ENCODE measurements at places on chromosomes 13 and 19.
A peak's percentile ranks its signal among the peaks of the same experiment; 100 is the strongest.

- DNase-seq = no peak
Measured at GRCh38 chr13:58619396-58620113, 988.0 kb downstream of the PCDH17 start.

- DNase-seq = no peak
Measured at GRCh38 chr13:61410669-61411297, 4.9 kb downstream of the PCDH20 start.

DNA sequence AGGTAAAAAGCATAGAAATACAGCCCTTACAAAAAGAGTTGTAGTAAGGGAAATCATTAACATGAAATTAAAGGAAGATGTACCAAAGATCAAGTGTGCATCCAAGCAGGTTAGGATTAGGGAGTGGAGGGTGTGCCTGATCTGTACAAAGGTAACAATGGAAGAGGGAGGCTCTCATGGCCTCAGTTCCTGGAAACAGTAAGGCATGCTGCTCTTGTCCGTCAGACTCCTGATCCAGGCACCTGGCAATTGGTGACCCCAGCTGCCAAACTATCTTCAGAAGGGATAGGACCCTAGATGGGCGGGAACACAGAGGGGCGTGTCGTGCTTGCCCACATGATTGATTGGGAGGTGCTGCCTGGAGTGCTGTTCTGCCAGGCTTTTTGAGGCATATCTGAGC is 4.5 kb downstream of the TEX26 start:
- DNase-seq = no peak

GRCh38 chr13:20673715-20674114 is 29.8 kb upstream of the IL17D start:
- no peak for DNase-seq

GRCh38 chr13:104592545-104593250 is 1526.5 kb upstream of the SLC10A2 start:
- no peak for DNase-seq

GRCh38 chr13:79267560-79267959 is 138.5 kb downstream of the RBM26 start:
- DNase-seq = no peak

- no peak for DNase-seq
Measured at GRCh38 chr19:23305555-23305954, 55.4 kb upstream of the ZNF724 start.

DNA sequence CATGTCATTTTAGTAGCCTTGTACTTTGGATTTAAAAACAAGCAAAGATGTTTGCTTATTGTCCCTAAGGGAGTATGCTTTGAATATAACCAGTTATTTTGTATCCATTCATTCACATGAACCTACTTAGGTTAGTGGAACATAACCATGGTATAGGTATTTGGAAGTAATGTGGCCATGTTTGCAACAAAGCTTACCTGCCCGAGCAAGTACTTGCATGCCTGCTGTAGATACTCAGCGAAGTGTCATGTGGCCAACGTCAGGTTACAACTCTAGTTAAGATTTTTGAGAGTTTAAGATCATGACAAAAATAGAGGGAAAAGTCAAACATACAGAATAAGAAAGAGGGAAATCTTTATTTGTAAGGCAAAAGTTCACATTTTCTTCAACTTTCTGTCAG is 57.2 kb downstream of the COG6 start:
- no peak for DNase-seq

DNA sequence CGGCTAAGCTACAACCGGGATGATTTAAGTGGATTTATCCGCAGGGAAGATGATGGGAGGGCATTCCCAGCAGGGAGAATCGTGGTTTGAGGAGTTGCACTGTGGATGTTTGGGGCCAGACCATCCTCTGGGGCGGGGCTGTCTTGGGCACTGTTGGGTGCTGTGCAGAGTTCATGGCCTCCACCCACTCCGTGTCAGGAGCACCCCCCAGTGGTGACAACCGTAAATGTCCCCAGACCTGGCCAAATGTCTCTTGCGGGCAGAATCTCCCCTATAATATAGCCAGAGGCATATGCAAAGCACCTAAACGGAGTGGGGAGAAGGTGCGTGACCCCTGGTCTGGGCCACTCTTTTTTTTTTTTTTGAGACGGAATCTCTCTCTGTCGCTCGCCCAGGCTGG is 40.2 kb downstream of the SMIM24 start:
- peak; percentile 39 for DNase-seq

DNA sequence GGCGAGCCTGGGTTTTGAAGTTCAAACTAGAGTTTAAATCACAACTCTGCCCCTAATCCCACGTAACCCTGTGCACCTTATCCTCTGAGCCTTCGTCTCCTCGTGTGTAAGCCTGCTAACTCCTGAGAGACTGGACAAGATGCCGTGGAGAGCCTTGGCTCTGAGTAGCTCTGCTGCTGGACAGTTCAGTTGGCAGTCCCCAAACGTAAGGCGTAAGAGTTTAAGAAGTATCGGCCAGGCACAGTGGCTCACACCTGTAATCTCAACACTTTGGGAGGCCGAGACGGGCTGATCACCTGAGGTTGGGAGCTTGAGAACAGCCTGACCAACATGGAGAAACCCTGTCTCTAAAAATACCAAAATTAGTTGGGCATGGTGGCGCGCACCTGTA is 4.7 kb upstream of the CD79A start:
- DNase-seq = no peak
